ENCODE measurements at places on chromosomes 7 and 10.

DNA sequence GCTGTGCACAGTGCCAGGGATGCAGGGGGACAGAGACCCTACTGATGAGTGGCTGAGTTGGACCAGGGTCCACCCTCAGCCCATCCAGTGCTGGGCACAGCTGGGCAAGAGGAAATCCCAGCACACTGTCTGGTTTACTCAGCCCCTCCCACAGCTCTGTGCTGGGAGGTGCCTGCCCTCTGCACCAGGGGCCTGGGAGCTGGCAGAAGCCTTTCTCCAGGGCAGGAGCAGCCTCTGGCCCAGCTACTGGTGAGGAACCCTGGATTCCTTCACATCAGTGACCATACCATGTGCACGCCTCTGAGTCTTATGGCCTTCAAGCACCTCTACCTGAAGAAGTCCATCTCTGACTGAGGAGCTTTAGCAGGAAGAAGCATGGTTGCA, 25.9 kb upstream of the C10orf71 start:
- DNase-seq = no peak

DNA sequence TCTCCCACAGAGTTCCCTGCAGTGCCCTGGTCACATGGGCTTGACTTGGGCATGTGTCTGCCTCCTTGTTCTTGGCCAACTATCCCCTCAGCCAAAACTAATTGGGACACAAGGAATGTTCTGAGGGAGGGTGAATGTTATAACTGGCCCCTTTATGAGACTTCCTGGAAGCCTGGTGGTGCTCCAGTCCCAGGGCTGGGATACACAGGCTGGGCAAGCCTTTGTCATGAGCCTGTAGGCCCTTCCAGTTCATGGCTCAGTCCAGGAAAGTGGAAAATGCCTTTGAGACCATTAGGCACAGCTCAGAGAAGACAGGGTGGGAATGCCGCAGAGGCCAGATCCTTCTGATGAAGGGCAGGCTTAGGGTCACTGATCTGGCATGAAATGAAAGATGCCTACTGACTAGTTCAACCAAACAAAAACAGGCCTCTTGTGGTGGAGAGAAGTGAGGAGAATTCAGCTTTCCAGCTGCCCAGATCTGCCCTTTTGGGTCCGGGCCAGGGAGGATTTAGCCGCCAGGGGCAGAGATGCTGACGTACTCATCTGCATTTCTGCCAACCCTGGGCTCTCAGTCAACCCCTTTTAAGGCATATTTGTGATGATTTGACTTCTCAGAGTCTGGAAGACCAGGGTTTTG, 961.5 kb downstream of the KCNMA1 start:
- no peak for DNase-seq

DNA sequence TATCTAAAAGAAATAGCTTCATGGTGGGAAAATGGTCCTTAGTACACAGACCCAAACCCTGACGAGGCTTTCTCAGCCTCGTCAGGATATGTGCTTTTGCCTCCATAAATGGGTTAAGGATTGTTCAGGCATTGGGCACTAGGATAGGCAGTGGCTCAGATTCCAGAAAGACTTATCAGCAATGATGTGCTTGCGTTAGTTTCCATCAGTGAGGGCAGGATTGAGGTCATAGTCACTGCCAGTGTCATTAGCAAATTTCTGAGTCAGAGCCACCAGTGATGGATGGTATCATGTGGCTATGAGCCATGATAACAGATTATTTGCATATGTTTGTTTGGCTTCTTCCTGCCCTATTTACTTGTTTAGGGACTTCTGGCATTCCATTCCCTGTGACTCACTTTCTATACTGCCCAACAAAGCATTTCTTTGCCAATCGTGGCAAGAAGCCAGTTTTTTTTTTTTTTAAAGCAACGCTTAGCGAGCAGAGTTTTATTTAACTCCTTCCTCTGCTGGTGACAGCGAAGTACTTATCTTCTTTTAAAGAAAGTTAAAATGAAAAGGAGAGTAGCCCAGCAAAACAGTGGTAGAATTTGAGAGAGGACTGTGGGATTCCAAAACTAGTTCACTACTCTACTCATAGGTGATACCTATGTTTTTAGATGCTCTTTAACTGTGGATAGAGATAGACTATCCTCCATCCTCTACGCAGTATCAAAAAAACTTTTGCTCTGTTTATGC, 44.4 kb downstream of the MYPN start:
- peak; percentile 28 for DNase-seq

- DNase-seq = peak; percentile 2
Observed at GRCh38 chr10:111323389-111323966, 246.6 kb downstream of the ADRA2A start.

GRCh38 chr7:80942261-80943041, 23.6 kb upstream of the SEMA3C start:
- DNase-seq = no peak

DNA sequence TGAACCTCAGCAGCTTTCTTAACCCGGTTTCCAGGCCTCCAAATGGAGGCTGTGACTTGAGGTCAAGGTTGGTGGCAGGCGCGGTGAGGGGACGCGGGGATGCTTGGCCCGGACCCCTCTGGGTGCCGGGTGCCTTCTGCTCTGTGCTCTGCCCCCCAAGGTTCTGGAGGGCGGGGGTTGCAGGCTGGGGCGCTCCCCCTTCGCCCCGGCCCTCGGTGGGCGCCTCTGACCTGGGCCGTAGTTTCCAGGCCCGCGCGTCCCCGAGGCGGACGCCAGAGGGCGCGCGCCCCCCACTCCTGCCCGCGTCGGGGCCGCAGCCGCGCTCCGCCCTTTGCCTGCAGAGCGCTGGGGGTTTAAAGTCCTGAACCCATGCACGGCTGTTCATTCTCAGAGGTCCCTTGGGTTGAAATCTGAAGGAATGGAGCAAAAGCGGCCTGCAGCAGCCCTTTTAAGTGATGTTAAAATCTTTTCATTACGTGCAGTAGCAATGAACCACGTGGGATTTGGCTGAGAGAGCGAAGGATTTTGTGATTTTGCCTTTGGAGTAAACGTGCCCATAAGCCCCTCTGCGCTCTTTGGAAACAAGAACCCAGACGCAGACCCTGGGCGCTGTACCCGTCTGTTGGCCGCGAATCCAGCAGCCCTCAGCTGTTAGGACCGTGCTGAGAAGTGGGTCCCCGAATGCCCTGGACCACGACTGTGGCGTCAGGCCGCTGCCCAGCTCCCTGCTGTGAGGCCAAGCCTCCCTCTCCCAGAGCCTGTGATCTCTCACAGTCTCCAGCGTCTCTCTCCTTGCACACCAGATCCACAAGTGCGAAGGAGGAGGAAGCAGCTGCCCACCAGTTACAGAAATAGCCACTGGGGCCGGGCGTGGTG, 135.0 kb downstream of the ACTR3B start:
- DNase-seq = peak; percentile 51
